Activated CD4-positive, alpha-beta T cell treated with anti-CD3 and anti-CD28 coated beads, Interleukin-2, amount 50 U/mL, for 24 hours (primary cell): ENCODE measurements at places on chromosomes 11 and 22.

DNA sequence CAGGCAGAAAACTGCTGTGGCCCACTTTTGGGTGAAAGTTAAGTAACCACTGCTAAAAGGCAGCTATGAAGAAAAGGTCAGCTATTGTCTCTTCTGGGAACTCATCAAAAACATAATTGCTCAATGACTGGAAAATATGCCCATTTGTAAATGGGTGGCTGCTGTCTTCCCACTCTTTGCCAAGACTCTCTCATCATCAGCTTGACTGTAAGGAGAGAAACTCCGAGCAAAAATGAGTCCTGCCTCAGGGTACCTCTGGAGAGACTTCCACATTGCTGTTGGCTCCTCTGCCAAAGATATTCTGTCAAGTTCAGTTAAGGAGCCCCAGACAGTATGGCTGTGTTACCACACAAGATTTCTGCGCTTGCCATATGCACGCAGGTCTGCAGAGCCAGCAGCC lies 138.7 kb downstream of the BBOX1 start:
- no peak for DNase-seq

DNA sequence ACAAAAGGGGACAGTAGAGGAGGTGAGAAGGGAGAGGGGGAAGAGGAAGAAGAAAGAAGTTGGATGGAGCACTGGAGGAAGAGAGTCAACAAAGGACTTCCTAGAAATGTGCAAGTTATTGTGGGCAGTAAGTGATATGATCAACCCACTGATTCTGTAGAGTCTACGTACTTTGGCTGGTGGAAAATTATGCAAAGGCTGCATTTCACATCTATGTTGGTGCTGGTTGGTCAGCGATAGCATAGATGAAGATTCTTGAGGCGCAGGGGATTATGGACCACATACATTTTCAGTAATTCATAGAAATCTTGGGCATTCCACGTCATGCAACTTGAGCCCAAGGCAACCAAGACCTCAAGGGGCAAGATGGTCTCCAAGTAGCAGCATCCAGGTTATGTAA lies 12.6 kb upstream of the BIRC3 start:
- no peak for DNase-seq

DNA sequence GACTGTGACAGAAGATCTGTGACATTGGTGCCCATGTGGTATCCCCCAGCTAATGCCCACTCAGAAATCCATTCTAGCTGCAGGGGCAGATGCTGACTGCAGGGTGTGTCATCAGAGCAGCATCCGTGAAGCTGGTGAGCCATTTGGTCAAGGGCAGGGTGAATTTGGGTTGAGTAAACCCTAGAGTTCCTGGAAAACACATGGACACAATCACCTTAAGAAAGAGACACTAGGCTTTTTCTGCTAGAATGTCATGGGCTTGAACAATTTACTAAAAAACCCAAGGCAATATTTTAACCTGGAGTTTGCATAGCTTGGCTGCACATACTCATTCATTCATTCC lies 100.0 kb downstream of the ADAMTS15 start:
- DNase-seq: no peak

- no peak for DNase-seq
Measured at GRCh38 chr11:75475767-75476650, 43.0 kb upstream of the KLHL35 start.

DNA sequence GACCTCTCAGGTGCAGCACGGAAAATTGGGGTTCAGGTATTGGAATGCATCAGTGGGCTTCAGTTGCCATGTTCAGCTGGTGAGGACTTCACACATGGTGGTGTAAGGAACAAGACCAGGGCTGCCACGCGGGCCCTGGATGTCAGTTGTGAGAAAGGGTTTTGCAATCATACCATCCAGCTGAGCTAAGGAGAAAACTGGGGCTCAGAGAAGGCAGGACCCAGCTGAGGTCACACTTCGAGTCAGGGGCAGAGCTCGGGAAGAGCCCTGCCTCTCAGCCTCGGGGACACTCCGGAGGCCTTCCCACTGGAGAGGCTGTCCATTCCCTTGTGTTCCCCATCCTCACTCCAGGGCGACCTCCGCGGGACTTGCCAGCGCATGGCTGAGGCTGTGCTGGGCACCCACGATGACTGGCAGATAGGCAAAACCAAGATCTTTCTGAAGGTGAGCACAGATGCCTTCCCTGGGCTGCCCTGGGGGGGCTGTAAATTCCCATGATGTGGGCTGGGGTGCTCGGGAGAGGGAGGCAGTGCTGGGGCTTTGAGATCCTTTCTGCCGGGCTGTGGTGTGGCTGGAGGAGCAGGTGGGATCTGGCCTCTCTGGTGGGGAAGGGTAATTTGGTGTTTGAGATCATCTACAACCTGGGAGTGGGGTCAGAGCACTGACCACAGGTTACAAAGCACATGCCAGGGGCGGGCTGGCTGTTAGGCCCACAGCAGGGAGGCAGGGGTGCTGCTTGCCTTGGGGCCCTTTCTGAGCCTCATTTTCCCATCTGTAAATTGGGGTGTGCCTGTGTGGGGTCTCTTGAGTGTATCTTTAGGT lies 47.2 kb downstream of the MYO7A start:
- no peak for DNase-seq

DNA sequence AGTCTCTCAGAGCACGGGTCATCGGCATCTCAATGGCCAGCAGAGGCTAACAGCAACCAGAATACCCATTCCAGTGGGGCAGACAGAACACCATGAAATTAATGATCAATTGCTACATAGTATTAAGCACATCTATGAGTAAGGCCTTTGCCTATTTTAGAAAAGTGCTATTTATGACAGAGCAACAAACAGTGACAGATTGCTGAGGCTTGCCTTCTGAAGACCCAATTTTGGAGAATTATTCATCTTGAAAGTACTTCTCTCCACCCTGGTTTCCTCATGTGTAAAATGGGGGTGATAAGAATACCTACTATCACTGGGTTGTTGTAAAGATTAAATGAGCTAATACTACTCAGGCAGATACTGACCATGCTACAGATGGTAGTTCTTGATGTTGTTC lies 232.7 kb downstream of the TENM4 start:
- DNase-seq: no peak

DNA sequence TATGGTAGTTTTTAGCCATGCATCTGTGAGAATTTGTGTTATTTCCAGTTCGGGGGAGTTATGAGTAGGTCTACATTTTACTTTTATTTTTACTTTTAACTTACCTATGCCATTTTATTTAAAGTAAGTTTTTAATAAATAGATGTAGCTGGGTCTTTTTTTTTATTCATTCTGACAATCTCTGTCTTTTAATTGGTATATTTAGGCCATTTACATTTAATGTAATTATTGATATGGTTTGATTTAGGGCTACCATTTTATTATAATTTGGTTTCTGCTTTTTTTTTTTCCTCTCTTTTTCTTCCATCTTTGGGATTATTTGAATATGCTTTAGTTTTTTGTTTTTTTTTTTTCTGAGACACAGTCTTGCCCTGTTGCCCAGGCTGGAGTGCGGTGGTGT lies 1.9 kb downstream of the SWAP70 start:
- DNase-seq: no peak

GRCh38 chr11:12110714-12111548 lies 541 bp downstream of the MICAL2 start:
- DNase-seq: peak; percentile 11

GRCh38 chr11:113952588-113952987 lies 22.3 kb upstream of the HTR3A start:
- no peak for DNase-seq

GRCh38 chr11:94325681-94326080 lies 21.3 kb downstream of the IZUMO1R start:
- DNase-seq: no peak

DNA sequence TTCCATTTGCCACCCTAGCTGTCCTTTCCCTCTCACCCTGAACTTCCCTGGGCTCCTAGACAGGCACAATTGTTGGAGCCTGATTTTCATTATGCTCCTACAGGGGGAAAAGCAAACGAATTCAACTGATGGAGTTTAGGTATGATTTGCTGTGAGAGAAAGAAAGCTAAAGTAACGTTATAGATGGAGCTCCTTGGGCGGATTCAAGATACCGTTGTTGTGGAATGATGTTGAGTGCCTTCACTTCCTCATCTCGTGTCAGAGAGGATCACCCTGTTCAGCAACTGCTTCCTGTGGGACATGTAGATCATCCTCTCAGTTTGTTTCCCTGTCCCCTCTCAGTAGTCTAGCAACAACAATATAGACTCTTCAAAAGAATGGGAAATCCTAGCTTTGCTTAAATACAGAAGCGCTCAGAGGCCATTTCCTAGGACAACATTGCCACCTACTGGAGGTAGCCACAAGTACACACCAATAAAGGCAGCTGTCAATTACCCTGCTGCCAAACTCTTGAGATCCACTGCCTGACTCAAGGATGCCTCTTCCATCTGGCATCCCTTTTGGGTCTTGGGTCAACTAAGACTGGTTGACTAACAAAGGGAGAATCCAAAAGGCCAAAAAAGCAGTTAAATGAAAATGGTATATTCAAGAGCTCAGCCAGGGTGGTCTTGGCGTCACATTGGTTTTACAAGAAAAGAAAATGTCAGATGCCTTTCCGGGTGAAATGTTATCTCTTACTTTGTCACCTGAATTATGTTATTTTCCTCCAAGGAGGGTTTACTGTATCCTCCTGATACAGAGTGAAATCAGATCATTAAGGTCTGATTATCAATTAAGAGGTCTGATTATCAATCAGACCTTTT lies 13.5 kb upstream of the DTX4 start:
- peak; percentile 28 for DNase-seq

DNA sequence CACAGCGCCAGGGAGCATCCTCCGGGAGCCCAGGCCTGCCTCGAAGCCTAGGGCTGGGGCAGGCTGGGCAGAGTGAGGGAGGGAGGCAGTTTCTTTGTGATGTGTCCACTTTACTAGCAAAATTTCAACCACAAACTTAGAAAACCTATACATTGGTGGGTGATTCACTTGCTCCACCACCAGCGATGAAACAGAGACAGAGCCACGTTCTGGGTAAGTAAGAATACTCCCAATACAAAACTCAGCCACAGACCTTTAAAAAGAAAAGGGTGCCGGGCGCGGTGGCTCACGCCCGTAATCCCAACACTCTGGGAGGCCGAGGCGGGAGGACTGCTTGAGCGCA lies 22.3 kb downstream of the CDKN1C start:
- DNase-seq: no peak

GRCh38 chr22:17748555-17749353 lies 25.5 kb downstream of the BID start:
- no peak for DNase-seq

DNA sequence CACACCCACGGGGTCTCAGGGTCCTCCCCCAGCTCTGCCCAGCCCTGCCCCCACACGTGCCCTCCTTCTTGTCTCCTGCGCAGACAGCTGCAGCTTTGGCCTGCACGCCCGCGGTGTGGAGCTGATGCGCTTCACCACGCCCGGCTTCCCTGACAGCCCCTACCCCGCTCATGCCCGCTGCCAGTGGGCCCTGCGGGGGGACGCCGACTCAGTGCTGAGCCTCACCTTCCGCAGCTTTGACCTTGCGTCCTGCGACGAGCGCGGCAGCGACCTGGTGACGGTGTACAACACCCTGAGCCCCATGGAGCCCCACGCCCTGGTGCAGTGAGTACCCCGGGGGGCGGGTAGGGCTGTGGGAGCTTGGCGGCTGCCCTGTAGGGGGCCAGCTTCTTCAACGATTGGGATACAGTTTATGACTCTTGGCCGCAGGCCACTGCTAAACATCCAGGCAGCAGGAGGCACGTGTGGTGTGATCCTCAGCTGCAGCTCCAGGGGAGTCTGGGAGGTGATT lies 30.8 kb downstream of the ST14 start:
- no peak for DNase-seq

- DNase-seq: no peak
Measured at GRCh38 chr22:44389926-44390612, 77.3 kb upstream of the SHISAL1 start.

DNA sequence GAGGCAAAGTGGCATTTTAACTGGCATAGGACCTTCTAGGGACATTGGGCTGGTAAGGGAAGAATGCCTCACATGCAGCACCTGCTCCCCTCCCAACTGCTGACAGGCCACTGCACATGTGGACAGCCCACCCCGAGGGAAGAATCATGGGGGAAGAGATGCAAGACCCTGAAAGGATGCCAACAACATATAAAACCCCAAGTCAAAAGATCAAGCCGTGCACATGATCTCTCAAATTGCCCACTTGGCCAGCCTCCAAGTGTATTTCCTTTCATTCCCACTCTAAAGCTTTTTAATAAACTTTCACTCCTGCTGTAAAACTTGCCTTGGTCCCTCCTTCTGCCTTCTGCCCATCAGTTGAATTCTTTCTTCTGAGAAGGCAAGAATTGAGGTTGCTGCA lies 947.8 kb upstream of the CCDC90B start:
- DNase-seq: no peak

GRCh38 chr11:78834886-78835285 lies 260.2 kb upstream of the NARS2 start:
- no peak for DNase-seq

DNA sequence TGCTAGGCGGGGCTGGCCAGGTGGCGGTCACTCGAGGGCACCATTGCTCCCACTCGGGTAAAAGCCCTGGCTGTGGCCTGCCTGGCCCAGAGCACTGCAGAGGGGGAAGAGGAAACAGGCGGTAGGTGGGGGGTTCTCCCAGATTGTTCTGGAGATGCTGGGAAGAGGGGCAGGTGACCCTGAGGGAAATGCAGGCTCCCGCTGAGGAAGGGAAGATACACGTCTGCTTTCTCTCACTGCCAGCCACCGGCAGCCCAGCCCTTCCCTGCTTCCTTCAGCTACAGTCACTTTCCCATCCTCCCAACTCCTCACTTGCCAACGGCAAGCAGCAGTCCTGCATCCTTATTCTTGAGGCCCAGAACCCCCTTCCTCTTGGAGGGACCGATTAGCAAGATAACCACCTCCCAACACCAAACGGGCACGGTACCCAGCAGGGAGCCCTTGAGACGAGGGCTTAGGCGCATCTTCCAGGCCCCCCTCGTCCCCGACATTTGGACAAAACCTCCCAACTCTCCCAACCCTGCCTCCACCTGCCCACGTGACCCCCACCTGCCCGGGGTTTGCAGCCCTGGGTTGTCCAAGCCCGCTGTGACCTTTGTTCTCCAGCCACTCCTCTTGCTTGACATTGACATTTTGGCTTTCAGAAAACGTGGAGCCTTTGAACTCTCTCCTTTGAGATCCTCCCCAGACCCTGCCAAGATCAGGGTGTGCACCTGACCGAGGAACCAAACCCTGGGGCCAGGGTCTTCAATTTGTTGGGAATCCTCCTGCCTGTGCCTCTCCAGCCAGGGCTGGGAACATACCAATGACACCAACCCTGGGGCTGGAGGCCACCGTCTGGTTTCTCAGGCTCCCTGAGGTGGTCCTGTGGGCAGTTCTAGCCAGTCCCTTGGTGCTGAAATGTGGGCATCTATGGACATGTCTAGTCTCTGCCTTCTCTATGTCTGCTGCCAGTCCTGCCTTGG lies 48.8 kb upstream of the TTLL12 start:
- DNase-seq: no peak

GRCh38 chr11:123532131-123532530 lies 102.1 kb downstream of the GRAMD1B start:
- no peak for DNase-seq

DNA sequence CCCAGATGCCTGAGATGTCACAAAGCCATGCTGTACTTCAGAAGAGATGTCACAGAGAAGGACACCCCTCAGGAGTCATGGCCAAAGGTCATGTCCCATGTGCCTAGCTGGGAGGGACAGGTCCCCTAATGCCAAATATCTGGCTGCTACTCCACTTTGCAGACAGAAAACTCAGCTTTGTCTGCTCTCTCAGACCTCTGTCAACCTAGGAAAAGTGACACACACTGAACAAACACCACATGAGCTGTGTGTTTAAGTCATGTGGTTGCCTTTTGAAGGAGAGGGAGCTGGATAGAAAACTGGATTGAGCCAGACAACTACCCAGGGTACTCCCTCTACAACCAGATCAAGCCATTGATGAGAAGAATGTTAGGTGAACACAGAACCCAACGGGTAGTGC lies 3.5 kb downstream of the TRIM66 start:
- DNase-seq: no peak

- no peak for DNase-seq
Measured at GRCh38 chr22:45934659-45935341, 42.2 kb downstream of the WNT7B start.
